OCI-M1 (cell line): ENCODE measurements at places on chromosomes 2 and 18.

DNA sequence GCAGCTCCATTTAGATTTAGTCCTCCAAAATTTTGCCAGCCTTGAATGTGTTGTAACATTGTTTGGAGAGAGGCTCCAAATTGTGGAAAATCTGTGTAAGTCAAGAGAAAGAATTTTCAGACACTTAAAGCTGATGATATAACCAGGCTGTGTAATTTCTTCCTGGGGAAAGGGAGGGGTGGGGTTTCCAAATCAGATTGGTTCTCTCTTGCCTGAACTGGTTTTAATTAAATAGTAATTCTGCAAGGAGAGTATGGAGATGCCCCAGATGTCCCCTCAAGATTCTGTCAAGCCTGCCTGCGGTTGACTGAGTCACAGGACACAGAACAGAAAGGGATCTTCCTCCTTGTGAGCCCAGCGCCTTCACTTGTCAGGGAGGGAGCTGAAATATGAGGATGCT, 54.5 kb downstream of the C18orf63 start:
- peak; percentile 10 for DNase-seq

DNA sequence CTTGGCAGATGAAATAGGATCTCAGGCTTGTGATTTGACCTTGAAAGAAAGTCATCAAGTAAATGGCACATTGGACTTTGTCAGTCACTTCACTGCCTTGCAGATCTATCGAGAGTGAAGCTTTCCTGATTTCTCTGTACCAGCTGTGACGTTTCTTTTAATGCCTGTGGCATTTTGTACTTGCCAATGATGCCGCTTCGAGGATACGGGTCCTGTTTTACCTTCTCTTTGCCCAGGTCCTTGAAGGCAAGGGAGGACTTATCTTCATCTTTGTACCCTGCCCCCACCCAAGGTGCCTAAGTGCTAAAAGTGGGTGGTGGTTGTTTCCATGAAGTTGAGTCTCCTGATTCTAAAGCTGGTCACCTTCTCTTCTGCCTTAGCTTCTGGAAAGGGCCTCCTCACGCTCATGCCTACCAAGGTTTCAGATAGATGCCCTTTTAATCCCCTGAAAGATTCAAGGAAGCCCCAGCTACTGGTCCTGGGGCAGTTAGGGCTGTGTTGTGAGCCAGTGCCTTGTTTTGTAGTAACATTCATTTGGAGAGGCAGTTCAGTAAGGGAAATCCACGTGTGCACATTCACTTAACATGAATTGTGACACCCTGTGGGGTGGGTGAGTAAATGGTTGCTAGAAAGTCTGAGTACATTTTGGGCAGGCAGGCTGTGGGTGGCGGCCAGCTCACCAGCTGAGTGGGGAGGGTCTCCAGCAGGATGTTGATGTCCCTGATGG, 6.1 kb downstream of the LBH start:
- no peak for DNase-seq

DNA sequence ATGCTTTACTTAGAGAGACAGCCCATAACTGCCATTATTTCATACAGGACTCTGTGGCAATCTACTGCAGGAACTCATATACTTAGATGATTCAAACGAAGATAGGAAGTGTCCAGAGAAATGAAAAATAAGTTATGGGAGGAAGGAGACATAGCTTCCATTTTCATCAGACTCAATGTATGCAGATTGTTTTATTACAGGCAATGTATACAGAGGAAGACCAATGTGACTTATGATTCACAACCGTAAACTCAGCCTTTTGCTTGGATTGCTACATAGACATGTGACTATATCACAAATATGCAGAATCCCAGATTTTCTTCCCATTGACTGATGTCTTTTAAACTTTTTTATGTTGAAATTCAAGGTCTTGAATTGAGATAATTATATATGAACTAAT, 793.4 kb downstream of the SATB2 start:
- no peak for DNase-seq

DNA sequence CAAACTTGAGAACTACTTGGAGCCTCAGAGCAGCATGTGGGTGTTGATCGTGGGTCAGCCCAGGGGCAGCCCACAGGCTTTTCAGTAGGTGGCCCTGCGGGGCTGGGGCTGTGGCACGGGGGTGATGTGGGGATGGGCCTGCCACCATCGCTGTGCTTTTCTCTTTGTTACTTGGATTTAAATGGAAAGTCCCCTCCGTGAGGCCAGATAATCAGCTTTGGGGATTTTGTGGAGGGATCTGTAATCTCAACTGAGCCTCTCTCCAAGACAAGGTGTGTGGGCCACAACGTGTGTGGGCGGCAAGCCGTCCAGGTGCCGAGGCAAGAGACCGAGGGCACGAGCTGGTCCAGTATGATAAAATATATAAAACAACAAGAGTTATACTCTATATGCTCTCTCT, 16.7 kb downstream of the COLEC11 start:
- DNase-seq, result no peak

GRCh38 chr18:48855422-48856377, 95.1 kb downstream of the SMAD7 start:
- DNase-seq, result no peak

- peak; percentile 74 for DNase-seq
These were observed 3.3 kb downstream of the SLC8A1 start for GRCh38 chr2:40448476-40449079.

GRCh38 chr2:227390468-227391256, 2.9 kb upstream of the SCYGR1 start:
- no peak for DNase-seq

DNA sequence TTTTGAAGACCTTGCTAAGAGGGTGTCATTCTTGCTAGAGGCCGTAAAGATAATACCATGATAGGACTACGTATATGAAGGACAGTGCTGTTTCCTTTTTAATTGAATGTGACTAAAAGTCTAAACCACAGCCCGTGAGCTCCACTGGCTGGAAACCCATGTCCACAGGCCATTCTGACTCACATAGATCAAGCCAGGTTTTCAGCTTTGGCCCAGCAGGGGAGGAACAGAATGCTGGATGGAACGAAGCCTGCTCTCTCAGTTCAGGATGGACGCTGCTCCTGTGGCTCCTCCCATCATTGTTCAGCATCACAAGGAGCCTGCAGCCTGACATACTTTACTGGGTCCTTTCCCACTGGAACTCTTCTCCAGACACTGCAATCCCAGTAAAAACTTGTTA, 47.6 kb downstream of the ALPK2 start:
- no peak for DNase-seq

DNA sequence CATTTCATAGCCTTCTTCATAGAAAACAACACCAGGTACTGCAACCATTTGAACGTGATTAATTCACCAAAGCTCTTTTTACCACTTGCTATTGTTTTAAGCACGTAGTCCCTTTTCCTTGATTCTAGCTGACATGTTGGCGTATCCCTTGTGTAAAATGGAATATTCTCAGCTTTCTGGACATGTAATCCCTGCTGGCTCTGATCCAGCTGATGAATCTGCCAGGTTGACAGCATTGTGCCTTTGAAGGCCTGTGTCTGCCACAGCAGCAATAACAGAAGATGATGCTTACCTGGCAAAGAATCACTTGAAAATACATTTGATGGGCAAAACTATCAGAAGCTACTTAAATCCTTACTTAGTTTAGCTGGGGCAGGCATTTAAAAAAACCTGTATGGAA, 81.0 kb upstream of the CCDC150 start:
- no peak for DNase-seq

DNA sequence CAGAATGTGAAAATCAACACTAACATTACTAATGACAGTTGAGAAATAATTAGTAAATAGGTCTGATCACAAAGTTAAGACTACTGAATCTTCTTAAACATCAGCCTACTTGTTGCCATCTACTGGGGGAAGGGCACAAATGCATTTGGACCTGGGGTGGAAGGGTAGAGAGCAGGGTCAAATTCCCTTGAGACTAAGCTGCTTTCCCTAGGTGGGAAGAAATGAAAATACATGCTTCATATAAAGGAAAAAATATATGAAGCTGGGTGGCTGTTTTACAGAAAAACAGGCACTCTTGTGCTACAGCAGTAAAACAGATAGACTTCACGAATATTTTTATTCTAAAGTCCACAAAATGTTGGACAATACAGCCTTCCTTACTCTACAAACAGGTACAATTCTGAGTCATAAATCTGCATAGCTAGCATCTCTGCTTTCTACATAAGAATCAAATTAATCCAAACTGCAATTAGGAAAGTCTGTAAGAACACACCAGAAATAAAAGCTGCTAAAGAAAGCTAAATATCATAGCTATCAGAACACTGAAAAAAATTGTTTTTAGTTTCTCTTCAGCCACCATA, 10.9 kb downstream of the TRIP12 start:
- DNase-seq, result peak; percentile 61

DNA sequence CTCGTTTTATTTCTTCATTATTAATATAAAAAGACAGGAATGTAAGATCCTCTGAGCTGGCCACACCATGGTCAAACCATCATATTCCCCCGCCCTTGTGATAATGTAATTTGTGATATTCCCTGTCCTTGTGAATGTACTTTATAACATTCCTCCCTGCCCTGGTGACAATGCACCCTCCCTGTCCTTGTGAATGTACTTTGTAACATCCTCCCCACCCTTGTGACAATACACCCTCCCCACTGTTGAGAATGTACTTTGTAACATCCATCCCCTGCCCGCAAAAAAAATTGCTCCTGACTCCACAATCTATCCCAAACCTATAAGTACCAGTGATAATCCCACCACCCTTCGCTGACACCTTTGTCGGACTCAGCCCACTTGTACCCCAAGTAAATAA, 211.0 kb downstream of the MBD2 start:
- no peak for DNase-seq

DNA sequence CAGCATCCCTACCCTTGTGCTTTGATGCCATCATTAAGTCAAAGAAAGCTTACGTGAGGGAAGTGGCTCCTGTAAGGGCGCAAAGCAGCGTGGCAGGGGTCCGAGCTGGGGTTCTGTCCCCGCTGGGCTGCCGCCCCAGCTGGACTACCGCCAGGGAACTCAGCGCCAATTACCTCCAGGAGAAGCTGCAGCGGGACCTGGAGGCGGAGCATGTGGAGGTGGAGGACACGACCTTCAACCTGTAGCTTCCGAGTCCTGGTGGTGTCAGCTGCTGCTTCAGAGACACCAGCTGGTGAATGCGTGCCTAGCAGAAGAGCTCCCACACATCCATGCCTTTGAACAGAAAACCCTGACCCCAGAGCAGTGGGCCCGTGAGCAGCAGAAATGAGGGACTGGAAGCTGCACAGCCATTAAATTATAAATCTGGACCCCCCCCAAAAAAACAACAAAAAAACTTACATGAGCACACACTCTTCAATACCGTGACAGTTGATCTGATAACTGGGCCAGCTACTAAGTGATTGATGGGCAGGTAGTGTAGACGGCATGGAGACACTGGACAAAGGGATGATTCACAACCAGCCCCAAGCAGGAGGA, 20.1 kb upstream of the YES1 start:
- DNase-seq, result peak; percentile 20

DNA sequence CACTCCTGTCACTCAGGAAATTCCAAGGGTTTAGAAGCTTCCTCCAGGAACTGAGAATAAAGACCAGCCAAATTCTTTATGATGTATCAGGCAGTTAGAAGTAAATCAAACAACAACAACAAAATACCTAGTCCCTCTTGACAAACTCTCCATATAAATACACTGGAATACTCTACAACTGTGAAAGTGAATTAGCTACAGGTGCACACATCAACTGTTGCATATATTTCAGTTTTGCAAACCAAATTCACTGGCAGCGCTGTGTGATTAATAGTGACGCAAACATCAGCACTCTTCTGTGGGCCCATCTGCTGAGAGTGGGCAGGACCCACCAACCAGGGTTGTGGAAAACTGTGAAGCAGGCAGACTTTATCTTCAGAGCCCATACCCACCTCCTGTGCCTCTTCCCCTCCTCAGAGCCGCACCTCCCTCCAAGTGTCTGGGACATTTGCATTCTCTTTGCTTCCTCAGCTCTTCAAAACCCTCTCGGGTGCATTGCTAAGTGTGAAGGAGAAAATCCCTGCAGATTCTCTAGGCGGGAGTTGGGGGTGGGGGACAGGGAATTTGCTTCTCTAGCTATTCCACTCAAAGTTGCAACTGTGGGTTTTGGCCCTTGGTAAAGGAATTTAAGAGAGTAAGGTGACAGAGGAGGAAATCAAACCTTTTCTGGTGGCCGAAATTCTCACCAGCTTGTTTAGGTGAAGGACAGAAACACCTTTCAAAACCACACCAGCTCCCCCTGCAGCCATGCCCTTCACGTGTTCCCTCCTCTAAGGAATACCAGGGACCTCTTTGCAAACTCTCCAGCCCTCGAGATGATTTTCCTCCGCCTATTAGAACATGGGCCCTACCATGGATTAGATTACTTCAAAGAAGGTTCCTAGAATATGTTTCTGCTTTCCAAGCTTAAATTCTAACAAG, 119.3 kb downstream of the MRO start:
- no peak for DNase-seq

DNA sequence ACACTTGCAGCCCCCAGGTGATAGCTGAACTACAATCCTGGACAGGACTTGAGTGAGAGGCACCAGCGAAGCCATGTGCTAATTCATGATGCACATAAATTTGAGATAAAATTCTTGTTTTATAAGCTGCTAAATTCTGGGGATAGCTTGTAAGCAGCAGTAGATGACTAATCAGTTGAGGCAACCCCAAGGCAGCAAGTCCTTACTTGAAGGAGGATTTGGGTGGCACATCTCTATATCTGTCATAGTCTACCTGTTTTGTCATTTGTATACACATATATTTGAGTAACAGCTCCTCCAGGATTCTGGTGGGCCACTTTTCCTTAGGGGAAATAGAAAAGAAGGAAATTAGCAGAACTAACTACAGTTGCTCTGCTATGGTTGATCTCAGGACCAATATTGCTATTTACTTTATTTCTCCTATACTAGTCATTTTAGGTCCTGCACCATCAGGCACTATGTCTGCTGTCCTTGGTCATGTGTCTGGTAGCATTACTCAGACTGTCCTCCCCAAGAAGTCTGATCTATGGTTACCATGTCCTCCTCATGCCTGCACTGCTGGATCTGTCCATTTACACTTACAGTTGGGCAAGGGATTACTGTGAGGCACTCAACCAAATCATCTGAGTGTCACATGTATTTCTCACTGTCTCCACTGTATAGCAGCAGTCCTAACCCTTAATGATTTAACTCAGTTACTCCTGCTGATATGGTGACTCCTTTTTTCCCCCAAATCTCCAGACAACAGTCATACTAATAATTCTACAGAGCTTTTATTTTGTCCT, 436.0 kb upstream of the CWC22 start:
- peak; percentile 39 for DNase-seq

DNA sequence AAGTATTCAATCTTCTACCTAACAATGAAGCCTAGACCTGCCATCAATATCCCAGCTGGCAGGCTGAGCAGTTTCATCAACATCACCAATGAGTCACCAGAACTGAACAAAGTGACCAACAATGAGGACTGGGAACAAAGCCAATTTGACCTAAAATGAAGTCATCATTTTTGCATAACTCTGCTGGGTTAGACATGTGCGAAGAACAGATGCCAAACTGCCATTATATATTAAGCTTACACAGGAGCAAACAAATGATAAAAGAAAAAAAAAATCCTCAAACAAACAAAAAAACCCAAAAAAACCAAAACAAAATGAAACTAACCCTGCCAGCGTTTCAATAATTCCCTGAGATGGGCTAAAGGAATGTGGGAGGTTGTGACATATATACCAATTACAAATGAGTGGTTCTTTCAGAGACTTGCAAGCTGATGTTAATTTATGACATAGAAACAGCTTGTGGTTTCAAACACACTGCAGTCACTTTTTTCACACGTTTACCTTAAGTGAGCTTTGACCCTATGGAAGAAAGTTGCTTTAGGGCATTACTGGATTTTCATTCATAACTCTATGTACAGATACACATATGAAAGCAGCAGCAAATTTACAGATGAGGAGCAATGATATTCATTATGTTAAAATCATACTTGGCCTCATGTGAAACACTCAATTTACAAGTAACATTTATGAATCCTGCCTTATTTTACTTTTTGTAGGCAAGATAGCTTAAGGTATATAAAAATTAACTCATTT, 56.9 kb upstream of the CCDC141 start:
- peak; percentile 90 for DNase-seq
